Neural cell (in vitro differentiated cells): ENCODE measurements at places on chromosomes 3 and 15. TPM values are rescaled to one million over a fixed set of nuclear protein-coding genes. Genes with fewer than 3 reads are reported as not detected.

The POLQ gene
- 0.10 and 0.16 TPM in 2 replicates for polyA plus RNA-seq

The ZIC1 gene
- 134 and 183 TPM in 2 replicates for polyA plus RNA-seq

The SLITRK3 gene
- polyA plus RNA-seq: 1.2 and 1.8 TPM in 2 replicates

The CXCR6 gene
- polyA plus RNA-seq: not detected in 2 replicates

The P2RY13 gene
- polyA plus RNA-seq: 0.12 TPM in 1 of 2 replicates, not detected in the other
